Activated naive CD8-positive, alpha-beta T cell treated with anti-CD3 and anti-CD28 coated beads, Interleukin-2, amount 50 U/mL, for 24 hours (primary cell): ENCODE measurements at places on chromosomes 6 and 20.

GRCh38 chr6:135179920-135180541 lies 1.1 kb upstream of the MYB start:
- DNase-seq, result no peak

DNA sequence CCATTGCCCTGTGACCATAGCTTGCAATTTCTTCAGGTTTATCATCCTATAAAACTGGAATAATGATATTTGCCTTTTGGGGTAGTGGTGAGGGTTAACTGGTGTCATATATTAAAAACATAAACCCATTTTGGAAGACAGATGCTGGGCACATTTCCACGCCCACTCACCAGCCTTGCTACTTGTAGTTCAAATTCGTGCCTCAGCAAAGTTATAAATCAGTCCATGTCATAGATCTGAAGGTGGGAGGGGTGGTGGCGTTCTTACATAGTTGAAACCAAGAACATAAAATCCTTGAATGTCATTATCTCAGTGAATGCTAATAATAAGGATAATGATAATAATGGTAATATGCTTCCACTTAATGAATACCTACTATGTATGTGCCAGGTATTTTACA lies 9.4 kb upstream of the ELMO2 start:
- DNase-seq, result no peak

- DNase-seq, result no peak
Measured at GRCh38 chr6:135699705-135700104, 151.8 kb upstream of the PDE7B start.

GRCh38 chr6:17042422-17043147 lies 59.3 kb upstream of the STMND1 start:
- no peak for DNase-seq

- no peak for DNase-seq
Measured at GRCh38 chr6:116761779-116762178, 3.7 kb downstream of the FAM162B start.
